ENCODE measurements at places on chromosomes 7 and 10.

DNA sequence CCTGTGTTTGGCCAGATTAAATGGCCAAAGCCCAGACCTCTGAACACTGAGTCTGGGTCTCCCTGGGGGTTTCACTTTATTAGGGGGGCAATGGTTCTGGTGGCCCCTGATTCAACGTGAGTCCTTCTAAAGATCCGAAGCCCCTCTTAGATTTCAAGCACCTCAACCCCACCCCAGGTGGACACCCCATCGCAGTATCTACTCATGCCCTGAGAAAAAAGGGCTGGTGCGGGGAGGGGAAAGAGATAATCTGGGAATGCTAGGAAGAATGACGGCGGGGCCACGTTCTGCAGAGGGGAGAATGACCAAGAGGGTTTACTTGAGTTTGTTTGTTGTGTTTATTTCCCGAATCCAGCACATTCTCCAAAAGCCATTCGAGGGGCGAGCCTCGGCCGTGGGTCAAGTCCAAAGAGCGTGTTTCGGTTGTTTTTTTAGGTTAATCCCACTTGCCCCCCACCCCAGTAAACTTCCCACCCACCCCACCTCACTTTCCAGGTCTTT lies 832 bp downstream of the PDLIM1 start:
- no peak for DNase-seq

- no peak for DNase-seq
These were observed 596.6 kb upstream of the CELF2 start for GRCh38 chr10:10421071-10421470.

DNA sequence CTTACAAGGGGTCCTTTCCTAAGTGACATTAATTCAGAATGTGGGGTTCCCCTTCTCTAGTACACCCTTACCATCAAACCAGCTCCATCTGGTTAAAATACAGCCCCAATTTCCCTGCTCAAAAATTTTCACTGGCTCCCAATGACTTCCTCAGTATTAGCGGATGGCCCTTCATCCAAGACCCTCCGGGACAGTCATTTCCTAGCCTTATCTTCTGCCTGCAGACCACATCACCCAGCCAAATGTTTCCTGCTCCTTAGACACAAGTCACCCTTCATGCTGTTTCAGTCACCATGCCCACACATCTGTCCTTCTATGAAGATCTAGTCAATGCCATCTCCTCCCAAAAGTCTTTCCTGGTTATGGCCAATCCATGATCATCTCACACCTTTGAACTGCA lies 45.2 kb downstream of the PARD3 start:
- no peak for DNase-seq

DNA sequence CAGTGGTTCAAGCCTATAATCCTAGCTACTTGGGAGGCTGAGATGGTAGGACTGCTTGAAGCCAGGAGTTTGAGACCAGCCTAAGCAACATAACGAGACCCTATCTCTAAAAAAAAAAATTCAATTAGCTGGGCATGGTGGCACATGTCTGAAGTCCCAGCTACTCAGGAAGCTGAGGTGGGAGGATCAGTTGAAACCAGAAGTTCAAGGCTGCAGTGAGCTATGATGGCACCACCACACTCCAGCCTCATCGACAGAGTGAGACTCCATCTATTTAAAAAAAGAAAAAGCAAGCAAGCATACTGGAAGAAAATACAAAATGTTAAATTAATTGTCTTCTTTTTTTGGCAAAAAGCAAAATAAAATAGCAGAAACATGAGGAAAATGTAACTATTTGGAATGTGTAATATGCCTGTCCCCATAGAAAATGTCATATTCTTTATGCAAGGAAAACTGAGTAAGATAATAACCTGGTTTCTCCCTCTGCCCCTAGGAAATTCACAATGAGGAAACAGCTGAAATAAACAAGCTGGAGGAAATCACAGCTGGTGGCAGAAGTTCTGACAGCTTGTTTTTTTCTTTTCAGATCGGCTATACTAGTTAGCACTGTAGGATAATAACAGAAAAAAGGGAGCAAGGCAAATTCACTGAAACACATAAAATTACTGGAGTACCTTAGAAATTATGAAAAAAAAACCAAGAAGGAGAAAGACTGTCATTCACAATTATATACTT lies 48.5 kb downstream of the HERPUD2 start:
- no peak for DNase-seq

- DNase-seq: no peak
These were observed 299.9 kb upstream of the ZMIZ1 start for GRCh38 chr10:78768876-78769275.

- no peak for DNase-seq
These were observed 36.0 kb downstream of the CLEC2L start for GRCh38 chr7:139559364-139560105.

DNA sequence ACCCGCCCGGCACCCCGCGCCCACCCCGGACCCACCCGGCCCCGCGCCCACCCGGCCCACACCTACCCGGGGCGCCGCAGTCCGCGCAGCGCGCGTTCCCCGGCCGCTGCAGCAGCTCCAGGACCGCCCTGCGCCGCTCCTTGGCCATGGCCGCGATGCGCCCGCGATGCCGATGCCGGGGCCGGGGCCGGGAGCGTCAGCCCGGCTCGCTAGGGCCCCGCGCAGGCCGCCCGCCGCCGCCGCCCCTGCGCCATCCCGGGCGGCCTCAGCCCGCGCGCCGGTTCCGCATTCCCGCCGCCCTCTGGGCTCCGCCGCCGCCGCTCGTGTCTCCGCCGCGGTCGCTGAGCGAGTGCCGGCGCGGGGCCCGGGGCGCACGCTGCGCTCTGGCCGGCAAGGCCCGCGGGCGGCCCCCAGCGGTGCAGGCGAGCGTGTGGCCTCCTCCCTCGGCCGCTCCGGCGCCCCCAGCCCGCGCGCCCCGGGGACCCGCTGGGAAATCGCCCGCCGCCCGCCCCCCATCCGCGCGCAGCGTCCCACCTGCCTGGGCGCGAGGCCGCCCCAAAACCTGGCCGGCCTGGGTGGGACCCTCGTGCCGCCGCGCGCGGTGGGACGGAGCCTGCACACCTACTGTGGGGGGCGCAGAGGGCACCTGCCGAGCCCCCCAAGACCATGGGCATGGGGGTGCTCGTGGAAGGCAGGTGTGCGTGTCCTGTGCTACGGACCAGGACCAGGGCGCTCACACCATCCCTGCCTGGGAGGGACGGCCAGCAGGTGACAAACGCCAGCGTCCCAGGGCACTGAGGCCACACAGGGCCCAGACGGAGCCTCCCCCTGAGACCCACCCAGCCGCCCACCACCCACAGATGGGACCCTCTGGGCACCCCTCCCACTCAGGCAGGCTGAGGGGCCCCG lies at the start of gene ADAP1:
ADAP1 (minus strand) TSS at position 351 of the 909 bp plus-strand sequence; CDS start at position 148, 203 bp downstream.
- no peak for DNase-seq

- no peak for DNase-seq
These were observed 23.6 kb upstream of the COBL start for GRCh38 chr7:51340029-51340838.

All from activated naive CD4-positive, alpha-beta T cell (primary cell).